ENCODE measurements at places on chromosomes 4 and X.
A peak's percentile ranks its signal among the peaks of the same experiment; 100 is the strongest.

GRCh38 chr4:46445710-46446314 is 55.9 kb upstream of the GABRA2 start:
- no peak for DNase-seq

DNA sequence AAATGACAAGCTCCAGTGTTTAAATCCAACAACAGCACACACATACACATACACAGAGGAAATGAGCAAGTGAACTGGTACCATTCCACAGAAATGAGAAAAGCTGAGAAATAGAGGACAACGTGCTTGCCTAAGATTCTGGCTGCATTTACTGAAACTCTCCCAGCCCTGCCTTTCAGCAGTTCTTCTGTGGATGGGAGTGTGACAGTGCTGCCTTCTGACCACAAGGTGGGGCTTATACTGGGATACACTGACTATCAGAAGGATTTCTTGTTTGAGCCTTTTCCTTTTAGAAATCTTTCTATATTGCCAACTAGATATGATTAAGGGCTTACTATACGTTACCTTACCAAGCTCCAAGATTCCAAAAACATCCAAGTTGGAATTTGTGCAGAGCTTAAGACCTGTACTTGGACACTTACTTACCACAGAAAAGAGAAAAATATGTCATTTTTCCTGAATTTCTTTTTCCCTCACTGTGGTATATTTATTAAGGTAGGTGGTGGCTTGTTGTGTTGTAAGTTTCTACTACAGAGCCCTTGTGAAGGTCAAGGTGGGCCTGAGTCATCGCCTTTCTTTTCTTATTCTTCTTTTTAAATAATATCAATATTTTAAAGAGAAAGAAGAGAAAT is 10.7 kb upstream of the CXCL8 start:
- DNase-seq: no peak

DNA sequence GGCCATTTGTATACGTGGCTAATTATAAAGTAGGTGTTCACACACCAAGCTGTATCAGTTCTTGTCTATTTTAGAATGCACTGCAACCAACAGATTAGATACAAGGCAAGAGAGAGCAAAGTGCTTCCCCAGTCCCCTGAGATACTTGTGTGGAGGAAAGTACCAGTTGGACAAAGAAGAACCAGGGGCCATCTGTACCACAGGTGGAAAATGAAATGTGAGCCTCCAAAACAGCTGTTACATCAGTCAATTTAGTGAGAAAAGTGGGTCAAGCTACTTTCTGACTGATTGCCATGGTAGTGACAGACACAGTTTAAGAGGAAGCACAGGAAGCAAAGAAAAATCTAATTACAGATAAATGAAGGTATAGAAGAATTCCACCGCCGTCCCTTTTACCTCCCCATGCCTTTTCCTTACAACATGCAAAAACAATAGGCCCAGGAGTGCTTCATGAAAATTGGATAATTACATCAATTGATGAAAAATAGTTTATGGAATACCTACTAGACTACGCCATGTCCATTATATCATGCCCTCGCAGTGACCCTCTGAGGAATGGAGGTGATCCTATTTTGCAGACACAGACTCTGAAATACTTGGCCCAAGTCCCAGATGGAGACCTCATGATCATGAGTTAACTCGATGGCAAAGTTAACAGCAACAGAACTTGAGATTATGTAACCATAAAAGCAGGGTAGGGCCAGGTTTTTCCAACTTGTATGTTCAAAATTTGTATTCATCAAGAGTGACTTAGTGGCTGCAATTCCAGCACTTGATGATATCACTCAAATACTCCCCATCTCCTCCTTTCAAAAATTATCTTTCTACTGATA is 15.8 kb downstream of the SMPX start:
- DNase-seq: no peak

GRCh38 chrX:44344194-44344593 is 722 bp upstream of the EFHC2 start:
- DNase-seq: peak; percentile 4

DNA sequence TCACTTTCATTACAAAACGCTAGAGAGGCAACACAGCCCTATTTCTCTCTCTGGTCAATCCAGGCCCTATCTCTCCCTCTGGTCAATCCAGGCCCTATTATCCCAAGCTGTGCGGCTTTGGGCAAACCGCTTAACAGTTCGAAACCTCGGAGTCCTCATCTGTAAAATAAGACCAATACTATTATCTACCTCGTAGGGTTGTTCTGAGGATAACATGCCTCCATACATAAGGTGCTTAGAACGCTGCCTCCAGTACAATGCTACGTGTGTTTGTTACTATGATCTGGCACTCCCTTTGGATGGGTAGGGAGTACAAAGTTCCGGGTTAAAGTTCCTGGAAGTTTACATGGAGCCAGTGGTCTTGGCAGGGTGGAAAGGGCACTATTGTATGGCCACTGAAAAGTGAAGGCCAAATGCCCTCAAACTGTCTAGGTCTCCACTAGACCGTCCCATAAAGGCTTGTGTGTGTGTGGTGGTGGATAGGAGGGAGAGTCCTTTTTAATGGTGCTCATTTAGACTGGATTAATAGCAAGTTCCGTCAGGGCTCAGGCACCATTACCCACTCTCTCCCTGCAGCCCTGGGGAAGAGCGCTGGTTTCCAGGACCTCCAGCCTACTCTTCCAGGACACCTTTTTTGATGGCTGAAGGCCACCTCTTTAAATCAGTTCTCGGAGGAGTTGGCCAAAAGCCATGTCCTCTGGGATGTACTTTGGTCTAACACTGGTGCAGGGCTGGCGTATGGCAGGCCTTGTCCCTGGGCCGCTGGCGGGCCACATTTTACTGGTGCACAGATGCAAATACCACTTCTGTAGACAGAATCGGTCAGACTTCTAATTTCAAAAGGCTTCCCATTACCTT is 75.6 kb upstream of the BCOR start:
- no peak for DNase-seq

DNA sequence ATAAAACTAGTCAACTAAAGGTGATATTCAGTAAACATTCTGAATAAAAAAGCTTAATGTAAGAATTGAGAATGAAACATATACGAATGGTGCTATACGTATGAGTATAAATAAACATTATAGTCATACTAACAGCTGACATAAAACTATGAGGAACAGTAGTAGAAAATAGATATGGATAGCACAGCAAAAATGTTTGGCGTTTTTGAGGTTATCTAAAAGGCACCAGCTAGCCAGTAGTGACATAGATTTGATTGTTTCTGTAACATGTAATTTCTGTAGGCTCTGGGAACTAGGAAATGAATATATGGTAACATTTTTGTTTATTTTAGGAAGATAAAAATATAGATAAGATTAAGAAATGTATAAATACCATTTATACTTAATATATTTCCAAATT is 69.3 kb downstream of the SNX25 start:
- DNase-seq: no peak

GRCh38 chr4:158025131-158025530 is 147.7 kb downstream of the GASK1B start:
- no peak for DNase-seq

GRCh38 chr4:36914106-36914505 is 330.4 kb upstream of the NWD2 start:
- DNase-seq: no peak

GRCh38 chr4:79042079-79042674 is 102.9 kb upstream of the PAQR3 start:
- no peak for DNase-seq

DNA sequence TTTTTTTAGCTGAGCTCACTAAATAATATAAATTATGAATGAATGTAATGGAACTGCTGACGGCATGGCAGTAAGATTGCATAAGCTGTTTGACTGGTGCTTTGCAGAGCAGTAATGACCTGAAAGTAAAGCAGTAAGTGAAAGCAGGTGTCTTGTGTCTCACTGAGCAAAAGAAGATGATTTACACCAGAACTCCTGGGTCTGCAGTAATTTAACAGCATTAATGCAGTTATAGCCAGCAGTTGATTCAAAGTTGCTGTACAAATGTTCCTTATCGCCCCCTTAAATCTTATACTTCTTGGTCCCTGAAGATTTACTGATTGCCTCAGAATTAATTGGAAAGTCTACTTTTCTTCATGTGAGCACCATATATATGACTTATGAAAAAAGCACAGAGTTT is 187.7 kb downstream of the DCTD start:
- no peak for DNase-seq

- no peak for DNase-seq
Observed at GRCh38 chr4:7156761-7157488, 35.4 kb upstream of the SORCS2 start.

GRCh38 chr4:34419871-34420270 is 1824.4 kb downstream of the ARAP2 start:
- no peak for DNase-seq

GRCh38 chrX:150868625-150869024 is 29.8 kb downstream of the CD99L2 start:
- DNase-seq: no peak

- no peak for DNase-seq
Observed at GRCh38 chr4:39699687-39700409, 1.9 kb downstream of the UBE2K start.

DNA sequence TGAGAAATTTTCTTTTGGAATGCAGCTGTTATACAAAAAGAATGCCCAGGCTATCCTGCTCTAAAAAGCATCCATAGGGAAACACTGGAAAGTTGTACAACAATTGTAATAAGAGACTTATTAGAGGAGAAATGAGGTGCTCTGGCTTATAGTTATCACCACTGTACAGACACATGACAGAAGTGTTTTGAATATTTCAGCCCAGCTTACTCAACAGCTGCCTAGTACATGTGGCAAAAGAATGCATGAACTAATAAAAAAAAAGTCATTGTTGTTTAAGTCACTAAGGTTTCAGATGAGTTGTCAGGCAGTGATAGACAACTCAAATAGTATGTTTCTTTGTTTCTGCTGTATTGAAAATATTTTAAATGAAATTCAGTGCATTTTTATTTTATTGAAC is 307.7 kb downstream of the GPM6A start:
- no peak for DNase-seq

DNA sequence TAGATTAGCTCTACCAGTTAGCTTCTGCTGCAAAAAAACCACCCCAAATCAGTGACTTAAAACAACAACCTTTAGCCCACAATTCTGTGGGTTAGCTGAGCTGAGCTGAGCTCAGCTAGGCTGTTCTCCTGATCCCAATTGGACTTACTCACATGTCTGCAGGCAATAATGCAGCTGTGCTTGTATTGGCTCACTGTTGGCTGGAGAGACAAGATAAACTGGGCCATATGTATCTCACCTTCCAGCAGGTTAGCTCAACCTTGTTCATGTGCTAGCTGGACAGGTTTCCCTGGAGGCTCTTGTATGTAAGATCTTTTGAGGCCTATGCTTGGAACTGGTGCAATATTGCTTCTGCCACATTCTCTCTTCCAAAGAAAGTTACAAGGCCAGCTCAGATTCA is 261.5 kb upstream of the ADGRL3 start:
- no peak for DNase-seq

- DNase-seq: no peak
Observed at GRCh38 chr4:4216648-4217047, 10.1 kb downstream of the OTOP1 start.

DNA sequence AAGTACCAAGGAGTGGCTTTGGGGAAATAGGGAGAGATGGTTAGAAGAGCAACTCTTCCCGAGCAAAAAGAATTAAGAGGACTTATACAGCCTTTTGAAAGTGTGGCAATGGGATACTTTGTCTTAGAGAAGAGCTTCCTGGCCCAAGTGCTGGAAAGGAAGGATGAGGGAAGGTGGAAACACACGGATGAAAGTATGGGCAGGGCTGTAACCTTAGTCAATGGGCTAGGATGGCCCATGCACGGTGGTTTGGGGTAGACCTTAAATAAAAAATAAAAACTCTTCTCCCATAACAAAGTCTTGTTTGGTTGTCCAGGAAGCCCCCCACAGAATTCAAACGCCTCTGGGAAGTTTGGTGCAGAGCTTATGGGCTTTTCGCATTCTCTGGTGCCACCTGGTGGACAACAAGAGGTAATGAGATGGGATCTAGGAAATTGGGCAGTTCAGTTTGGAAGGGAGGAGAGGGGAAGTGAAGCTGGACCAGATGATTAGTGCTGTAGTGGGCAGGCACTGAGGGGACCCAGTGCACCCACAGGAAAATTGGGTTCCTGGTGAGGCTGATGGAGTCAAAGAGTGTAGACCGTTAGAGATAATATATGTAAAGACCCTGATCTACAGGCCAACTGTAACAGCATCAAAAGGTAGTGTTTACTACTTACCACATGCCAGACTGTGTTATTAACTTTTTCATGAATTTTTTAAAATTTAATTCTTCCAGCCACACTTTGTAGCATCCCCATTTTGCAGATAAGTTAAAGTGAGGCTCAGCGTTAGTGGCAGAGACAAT is 13.8 kb upstream of the ENOX2 start:
- peak; percentile 3 for DNase-seq

GRCh38 chrX:29478336-29479069 is 736.9 kb upstream of the MAGEB2 start:
- DNase-seq: no peak

DNA sequence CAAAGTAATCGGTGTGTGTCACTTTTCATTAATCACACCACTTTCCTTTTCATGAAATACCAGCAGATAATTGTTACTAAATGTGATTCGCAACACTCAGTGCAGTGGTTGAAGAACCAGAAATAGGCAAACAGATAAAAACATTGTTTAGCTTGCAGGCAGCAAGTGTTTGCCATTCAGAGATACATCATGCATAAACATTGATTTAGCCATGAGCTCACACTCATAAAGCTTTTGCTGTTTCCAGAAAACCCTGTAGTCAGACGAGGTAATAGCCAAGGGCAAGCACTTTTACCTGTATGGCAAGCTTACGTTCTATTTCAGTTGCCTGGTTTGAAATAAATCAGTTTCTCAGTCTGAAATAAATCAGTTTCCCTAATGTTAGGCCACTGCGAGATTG is 542.0 kb upstream of the TENM3 start:
- DNase-seq: no peak

DNA sequence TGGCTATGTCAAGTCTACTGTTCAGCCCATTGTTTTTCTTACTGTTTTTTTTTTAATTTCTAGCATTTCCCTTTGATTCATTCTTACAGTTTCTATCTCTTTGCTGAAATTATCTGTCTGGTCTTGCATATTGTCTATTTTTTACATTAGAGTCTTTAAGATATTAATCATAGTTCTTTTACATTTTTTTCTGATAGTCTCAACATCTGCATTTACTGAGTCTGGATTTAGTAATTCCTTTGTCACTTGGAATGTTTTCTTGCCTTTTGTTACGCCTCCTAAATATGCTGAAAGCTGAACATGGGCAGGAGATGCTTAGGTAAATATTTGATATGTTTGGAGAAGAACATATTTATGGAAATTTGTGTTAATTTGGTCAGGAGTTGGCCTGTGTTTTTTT is 10.4 kb downstream of the JADE3 start:
- no peak for DNase-seq
